ENCODE measurements at places on chromosomes 2 and 18.
A peak's percentile ranks its signal among the peaks of the same experiment; 100 is the strongest.

DNA sequence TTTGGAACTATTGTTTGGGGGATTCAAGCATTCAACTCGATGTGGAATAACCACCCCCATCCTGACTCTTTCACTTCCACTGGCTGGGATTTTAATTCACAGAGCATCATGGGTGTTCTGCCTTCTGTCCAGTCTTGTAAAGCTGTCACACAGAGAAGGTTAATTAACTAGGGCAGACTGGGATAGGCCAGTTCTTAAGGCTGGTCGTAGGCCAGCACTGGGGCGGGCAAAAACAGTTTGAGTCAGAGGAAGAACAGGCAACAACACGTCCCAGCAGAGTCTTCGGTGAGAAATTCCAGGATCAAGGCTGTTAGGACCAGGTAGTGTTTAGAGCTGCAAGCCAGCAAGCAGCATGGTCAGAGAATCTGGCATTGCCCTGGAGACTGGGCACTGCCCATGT, 4.0 kb upstream of the RNF152 start:
- DNase-seq, result no peak

- no peak for DNase-seq
These were observed 53.8 kb upstream of the SPTBN1 start for GRCh38 chr2:54402350-54402749.

DNA sequence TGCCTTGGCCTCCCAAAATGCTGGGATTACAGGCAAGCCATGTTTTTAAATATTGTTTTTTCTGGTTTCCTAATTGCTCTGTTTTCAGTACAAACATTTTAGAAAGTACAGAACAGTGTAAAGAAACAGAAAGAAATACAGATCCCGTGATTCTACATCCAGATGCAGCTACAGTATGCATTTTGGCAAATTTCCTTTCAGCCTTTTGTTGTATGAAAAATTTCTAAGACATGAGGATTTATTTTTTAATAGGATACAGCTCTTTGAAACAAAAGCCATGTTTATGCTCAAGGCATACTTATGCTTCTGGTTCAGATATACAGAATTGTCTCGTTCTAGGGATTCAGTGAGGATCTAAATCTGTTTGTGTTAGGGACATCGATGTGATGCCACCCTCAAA, 109.5 kb downstream of the MAP2 start:
- DNase-seq, result no peak

GRCh38 chr2:178700922-178701342, 106.3 kb downstream of the TTN start:
- DNase-seq, result no peak

DNA sequence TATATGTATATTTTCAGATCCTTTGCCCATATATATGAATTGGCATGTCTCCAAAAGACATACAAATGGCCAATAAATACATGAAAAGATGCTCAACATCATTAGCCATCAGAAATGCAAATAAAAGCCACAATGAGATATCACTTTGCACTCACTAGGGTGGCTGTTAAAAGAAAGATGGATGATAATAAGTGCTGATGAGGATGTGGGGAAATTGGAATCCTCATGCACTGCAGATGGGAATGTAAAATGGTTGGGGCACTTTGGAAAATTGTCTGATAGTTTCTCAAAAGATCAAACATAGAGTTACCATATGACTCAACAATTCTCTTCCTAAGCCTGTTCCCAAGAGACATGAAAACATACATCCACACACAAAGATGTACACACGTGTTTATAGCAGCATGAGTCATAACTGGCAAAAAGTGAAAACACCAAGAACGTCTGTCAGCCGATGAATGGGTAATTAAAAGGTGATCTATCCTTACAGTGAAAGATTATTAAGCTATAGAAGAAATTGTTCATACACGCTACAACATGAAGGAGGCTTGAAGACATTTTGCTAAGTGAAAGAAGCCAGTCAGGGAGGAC, 19.7 kb downstream of the NGEF start:
- no peak for DNase-seq

DNA sequence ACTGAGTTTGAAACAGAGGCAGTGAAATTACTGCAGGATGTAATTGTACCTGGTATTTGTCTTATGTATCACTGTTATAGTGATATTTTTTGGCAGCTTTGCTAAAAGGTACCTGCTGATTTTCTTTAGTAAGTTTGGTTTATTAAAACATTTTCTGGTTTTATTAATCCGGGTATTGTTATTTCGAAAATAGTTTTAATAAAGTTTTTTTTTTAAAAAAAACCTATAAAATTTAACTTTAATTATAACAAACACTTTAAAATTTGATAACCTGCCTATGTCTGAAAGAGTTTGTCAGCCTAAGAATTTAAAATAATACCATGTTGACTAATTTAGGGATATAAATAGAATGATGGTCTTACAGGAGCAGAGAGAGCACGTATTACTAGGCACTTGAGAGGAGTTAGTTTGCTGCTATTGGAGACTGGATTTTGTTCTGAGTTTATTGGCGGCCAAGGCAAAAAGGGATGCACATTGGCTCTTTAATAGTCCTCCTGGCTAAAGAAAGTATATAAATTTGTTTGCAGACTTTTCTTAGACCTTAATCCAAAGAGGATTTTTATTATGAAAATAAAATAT, 12.1 kb downstream of the EHBP1 start:
- no peak for DNase-seq

DNA sequence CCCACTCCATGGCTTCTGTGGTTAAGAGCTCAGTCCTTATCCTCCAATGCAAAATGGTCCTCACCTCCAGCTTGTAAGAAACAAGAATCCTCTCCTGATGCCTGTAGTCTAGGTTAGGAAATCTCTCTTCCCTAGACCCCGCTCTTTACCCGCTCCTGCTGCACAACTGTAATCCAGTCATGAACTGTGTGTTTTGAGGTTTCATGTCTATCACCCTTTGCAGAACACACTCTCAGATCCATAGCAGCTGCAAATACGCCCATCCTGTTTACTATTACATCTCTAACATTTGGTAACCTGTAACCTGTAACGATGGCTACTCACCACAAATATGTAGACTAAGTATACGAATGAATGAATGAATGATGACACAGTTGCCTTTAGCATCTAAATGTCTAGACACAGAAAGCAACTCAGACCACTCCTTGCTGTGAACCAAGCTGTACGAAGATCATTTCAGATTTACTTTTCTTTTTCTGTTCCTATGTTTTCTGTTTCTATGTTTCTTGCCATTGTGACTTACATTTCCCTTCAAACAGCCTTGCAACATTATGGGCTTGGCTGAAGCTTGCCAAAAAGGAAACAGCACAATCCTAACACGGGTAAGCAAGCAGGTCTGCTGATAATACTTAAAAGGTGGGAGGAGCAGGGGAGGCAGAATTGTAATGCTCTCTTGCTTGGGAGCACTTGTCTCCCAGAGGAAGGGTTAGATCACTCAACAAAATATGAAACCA, 53.7 kb downstream of the EPHA4 start:
- no peak for DNase-seq

DNA sequence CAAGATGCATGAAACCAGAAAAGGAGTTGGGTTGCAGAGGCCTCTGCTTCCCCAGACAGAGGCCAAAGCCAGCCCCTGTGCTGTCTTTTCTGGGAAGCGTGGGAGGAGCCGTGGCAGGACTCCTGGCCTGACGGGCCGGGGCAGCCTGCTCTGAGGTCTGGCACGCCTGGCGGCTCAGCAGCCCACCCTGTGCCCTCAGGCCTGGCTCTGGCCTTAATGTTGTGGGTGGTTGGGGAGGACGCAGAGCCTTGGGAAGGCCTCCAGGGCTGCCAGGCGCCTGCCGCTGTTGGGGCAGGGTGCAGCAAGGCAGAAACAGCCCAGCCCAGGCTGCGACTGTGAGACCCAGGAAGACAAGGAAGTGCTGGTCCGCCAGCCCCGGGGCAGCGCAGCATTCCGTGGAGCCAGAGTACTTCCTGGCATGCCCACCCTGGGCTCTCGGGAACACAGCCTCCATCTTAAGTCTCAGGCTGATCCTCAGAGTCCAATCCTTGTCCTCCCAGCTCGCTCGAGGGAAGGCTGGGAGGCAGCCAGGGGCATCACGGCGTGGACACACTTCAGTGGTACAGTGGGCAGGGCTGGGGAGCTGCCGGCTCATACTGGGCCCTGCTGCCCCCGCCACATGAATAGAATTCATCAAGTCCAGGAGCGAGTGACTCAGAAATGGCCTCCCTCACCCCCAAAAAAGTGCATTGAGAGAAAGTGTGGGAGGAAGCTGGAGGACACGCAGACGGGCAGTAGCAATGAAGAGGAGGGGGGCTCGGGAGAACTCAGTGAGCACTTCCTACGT, 72.6 kb downstream of the EMX1 start:
- no peak for DNase-seq

DNA sequence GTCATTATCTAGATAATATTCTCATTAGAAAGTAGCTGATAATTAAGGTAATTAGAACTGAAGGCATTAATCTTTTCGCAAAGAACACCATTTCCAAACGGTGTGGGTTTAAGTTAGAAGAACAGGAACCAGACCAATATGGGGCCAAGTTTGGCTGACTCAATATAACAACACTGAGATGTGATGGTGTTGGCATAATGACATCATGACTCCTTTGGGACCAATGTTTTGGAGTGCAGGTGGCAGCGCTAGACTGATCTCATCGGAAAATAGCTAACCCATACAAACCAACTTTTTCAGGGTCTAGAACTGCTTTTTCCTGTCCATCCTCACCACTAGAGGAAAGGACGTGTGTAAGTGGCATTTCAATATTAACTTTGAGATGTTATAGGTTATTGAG, 1171.7 kb upstream of the ZEB2 start:
- no peak for DNase-seq

- DNase-seq, result no peak
These were observed 42.0 kb upstream of the B3GNT7 start for GRCh38 chr2:231353469-231353868.

GRCh38 chr2:6069381-6069780, 377.2 kb downstream of the SOX11 start:
- DNase-seq, result no peak

GRCh38 chr2:79855264-79856006, 342.6 kb downstream of the CTNNA2 start:
- DNase-seq, result no peak

DNA sequence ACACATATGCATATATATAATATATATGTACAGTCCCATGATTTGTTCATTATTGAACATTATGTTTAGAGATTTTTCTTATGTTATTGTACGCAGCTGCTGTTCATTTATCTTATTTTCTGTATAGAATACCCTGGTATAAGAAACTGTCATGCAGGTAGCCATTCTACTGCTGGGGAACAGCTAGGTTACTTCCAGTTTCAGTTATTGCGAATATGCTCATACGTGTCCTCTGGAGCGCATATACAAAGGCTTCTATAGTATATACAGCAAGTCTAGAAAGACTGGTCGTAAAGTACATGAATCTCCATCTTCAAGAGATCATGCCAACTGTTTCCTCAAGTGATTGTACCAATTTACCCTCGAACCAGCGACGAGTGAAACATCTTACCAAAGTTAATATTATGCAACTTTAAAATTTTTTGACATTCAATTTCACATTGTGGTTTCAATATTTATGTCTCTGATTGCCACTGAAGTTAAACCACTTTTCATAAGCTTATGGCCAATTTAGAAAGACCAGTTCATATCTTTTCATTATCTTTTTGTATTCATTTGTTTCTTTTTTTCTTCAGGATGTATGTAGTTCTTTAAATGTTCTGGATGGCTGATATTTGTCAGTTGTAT, 53.5 kb downstream of the RDH14 start:
- no peak for DNase-seq

GRCh38 chr2:68774569-68775271, 40.1 kb downstream of the ARHGAP25 start:
- peak; percentile 71 for DNase-seq

DNA sequence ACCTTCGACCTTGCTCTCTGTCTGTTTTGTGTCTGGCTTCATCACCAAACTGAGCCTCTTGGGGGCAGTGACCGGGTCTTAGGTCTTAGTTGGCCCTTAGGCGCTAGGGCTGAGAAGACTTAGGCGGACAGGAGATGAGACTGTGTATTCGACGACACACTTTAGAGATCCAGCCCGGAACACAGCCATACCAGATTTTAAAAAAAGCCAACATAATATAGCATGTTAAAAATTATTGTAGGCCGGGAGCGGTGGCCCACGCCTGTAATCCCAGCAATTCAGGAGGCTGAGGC, 9.5 kb upstream of the PROC start:
- no peak for DNase-seq

DNA sequence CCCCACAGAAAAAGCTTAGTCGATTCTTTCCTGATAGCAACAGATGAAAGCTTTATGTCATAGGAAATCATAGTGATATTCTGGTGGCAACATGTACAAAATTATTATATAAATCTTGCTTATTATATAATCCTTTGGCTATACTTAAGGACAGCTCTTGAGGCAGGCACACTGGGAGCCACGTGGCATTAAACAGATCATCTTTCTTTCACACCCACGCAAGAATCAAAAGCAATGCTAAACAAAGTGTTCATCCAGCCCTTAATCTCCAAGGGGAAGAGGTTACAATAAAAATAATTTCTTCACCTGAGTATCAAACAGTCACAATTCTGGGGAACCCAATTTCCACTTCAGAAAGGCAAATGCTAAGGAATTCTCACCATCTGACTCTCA, 57.8 kb downstream of the CYB5A start:
- DNase-seq, result no peak

DNA sequence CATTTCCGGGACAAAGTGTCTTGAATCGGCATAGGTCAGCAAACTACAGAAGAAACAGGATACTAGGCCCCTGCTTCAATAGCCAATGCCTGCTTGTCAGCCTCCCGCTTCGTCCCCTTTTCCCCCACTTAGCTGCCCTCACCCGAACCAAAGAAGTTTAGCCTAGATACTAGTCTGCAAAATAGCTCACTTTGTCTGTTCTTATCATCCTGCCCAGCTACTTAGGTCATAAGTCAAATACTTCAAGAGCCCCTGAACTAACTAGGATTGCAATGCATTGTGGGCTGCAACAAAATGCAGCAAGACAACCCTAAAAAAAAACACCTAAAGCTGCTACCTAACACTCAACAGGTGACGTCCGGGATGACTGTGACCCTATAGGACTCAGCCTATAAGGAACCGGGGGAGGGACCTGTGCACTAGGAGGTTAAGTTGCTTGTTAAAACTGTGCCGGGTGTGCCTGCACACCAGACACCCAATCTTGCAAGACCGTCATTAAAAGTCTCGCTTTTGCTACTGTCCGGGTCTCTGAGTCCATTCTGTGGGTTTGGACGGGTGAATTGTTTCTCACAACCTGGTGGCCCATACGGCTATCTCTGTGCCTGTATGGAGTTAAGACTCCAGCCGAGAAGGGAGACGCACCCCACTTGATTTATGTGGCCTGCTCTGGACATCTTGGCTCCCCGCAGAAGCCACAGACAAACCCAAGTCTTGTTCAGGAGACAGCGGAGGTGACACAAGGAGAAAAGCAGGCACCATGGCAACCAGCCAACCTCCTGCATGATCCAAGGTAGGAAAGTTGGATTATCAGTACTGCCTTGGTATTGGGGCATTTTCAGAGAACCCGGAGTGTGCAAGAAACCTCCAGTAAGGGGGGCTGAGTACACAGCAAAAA, 105.9 kb downstream of the HIBCH start:
- no peak for DNase-seq

- DNase-seq, result no peak
These were observed 232.7 kb downstream of the PRKCE start for GRCh38 chr2:45884126-45884525.

- no peak for DNase-seq
These were observed 22.8 kb downstream of the TTLL4 start for GRCh38 chr2:218733171-218734021.

GRCh38 chr2:100053087-100053885, 89.1 kb downstream of the AFF3 start:
- no peak for DNase-seq
